Nucleus accumbens (tissue), 56 donors: ENCODE measurements at places on chromosomes 7 and 10.

GRCh38 chr10:62456611-62457101 is 82.5 kb downstream of the ZNF365 start:
- DNase-seq = no peak

DNA sequence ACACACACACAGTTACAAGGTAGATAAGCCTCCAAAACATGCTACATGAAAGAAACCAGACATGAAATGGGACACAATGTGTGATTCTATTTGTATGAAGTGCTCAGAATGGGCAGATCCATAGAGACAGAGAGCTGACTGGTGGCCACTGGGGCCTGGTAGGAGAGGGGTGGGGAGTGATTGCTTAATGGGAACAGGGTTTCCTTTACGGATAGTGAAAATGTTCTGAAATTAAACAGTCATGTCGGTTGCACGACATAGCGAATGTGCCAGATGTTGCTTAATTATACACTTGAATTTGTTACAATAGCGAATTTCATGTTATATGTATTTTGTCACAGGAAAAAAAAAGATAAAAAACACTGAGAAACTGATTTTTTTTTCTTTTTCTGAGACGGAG is 122.3 kb downstream of the SPDYE5 start:
- no peak for DNase-seq

DNA sequence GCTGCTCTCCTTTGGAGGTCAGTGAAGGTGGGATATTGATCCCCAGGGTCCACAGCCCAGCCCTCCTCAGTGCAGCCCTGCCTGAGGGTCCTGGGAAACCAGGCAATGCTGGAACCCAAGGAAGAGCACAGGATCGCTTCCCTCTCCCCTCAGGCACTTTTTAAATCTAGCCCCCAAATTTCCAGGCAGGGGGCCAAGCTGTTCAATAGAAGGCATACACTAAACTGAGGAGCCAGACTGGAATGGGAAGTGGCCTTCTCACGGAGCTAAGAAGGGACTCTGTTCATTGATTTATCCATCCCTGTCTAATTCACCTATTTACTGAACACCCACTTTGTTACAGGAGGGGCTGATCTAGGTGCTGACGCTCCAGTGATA is 60.3 kb downstream of the GLI3 start:
- DNase-seq = no peak

- no peak for DNase-seq
These were observed 17.4 kb upstream of the LOXL4 start for GRCh38 chr10:98285416-98285815.

DNA sequence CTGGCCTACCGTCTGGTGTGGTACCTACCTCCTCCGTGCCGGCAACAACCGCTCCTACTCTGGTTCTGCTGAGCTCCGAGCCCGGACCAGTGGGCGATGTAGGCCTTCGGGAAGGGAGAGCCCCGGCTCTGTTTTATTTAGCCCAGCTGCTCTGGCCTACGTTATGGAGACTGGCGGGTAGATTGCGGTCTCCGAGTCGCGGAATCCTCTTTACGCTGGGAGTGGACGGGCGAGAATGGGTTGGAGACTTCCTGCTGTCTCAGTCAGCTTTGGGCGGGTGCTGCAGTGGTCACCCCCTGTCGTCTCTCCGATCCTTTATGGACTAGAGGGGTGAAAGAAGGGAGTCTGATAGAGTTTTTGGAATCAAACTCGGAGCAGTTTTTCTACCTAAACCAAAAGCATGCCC is 406 bp downstream of the CBLL1 start:
- no peak for DNase-seq

- DNase-seq = no peak
These were observed 98.4 kb upstream of the GJD4 start for GRCh38 chr10:35506741-35507140.

DNA sequence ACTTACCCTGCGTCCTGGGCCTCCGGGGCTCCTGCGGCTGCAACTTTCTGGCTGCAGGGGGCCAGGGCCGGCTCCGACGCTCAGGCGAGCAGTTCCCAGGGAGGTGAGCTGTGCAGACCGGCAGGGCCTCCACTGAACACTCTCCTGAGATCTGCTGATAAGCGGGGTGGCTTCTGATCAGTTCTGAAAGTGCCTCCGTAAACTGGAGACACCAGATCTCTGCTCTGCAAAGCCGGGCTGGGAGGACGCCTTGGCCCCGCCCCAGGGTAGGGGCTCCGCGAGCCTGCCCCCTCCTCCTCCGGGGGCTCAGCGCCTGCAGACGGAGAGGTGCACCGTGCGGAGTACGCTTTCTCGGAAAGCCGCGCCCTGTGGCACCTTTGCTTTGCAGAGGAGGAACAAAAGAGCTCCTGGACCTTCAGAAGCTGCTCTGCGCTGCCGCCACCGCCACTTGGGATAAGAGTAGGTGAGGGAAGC is 141.3 kb upstream of the VKORC1L1 start:
- DNase-seq = no peak

- DNase-seq = no peak
These were observed 212.1 kb upstream of the GRB10 start for GRCh38 chr7:50994753-50995319.

DNA sequence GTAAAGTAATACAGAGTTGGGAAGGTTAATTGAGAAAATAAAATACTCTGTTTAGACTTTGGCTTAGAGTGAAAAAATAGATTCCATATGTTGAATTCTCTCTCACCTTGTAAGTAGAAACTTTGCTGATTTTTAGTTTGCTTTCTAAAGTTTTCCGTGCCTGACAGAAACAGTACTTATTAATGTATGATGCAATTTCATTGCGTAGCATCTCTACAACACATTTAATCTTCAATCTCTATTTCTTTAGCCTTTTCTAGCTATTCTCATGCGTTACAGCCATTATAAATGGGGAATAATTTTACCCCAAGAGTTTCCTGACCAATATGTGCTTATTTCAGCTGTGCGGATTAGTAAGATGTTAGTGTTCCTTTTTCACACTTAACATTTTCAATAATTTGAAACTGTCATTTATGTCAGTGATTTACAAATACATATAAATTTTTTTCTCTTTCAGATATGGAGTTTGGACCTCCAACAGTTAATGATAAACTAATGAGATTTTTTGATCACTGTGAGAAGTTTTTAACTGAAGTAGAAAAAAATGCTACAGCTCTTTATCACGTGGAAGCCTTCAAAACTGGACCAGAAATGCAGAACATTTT is 3.3 kb downstream of the MINPP1 start:
- no peak for DNase-seq

DNA sequence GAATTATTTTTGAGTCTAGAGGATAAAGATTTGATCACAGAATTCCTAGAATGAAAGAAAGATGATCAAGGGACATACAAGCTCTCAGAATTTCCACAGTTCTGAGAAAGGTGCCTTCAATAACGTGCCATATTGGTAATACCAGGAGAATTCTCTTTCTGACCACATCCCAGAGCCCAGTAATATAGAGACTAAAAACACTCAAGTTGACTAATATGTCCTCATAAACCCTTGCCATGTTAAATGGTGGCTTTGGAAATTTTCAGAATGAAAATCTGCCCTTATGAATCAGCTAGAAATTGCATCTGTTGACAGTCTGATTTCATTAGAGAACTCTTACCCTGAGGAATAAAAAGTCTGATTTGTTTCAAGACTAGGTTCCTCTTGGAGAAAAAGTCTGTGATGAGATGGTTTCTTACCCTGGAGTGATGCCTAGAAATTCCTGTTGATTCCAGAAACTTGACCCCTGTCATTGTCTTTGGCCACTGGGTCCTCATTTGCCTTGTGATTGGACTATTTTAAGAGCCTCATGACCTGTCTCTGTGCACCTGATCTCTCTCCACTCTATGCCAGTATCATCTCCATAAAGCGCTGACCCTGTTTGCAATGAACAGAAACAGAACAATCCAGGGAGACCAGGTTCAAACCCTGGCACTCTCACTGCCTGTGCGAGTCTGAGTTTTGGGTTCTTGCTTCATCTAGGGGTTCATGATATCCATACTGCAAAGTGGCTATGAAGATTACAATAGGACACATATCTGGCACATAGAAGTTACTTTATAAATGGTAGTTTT is 3.3 kb downstream of the IL2RA start:
- no peak for DNase-seq

DNA sequence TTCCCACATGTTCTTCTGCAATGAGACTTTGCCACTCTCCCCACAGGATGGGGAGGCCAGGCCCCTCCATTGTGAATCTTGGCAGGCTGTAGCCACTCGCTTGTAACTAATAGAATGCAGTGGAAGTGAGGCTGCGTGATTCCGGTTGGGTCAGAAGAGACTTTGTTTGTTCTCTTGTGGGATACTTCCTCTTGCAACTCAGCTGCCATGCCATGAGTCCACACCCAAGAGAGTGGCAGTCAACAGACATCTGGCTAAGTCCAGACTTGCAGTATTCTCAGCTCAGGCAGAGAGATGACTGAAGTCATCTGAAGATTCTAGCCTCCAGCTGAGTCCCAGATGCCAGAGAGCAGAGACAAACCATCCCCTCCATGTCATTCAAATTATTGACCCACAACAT is 153.4 kb upstream of the GDF10 start:
- DNase-seq = no peak

DNA sequence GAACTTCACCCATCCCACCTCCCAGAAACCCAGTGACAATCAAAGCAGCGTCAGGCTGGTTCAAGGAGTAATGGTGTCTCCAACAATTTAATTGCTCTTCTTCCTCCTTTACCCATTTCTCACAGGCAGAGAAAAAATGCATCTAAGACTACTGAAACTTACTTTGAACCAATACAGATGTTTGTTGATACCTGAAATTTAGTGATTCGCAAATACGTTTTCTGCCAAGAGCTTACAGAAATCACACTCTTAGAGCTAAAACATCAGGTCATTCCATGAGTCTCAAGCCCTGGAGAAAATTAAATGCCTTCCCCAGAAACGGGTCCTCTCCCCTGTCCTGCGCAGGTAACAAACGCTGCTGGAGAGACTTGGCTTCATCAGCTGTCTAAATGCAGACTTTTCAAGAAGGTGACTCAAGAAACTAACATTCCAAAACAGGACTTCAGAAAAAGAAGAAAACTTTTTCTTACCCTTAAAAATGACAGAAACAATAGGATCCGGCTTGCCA is 443 bp downstream of the MYOF start:
- no peak for DNase-seq

DNA sequence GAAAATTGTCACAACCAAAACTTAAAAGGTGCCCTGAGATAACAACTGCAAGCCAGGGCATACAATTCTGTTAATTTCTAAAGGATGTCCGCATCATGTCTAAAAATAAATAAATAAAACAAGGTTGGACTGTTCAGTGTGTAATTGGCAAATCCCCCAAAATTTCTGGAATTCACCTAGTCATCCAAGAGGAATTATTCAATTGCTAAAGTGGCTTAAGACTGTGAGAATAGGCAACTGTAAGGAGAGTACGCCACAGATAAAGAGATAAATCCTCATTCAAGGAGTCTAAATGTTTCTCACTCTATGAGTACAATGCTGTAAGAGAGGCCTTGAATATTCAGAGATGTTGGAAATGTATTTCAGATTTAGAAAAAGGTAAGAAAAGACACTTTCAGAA is 37.2 kb downstream of the PIK3AP1 start:
- no peak for DNase-seq

- no peak for DNase-seq
These were observed 19.4 kb downstream of the PFKFB3 start for GRCh38 chr10:6221971-6222751.

GRCh38 chr10:99733366-99733765 is 1.3 kb downstream of the CUTC start:
- DNase-seq = no peak

- DNase-seq = no peak
These were observed 63.2 kb downstream of the SMURF1 start for GRCh38 chr7:99080679-99081078.

DNA sequence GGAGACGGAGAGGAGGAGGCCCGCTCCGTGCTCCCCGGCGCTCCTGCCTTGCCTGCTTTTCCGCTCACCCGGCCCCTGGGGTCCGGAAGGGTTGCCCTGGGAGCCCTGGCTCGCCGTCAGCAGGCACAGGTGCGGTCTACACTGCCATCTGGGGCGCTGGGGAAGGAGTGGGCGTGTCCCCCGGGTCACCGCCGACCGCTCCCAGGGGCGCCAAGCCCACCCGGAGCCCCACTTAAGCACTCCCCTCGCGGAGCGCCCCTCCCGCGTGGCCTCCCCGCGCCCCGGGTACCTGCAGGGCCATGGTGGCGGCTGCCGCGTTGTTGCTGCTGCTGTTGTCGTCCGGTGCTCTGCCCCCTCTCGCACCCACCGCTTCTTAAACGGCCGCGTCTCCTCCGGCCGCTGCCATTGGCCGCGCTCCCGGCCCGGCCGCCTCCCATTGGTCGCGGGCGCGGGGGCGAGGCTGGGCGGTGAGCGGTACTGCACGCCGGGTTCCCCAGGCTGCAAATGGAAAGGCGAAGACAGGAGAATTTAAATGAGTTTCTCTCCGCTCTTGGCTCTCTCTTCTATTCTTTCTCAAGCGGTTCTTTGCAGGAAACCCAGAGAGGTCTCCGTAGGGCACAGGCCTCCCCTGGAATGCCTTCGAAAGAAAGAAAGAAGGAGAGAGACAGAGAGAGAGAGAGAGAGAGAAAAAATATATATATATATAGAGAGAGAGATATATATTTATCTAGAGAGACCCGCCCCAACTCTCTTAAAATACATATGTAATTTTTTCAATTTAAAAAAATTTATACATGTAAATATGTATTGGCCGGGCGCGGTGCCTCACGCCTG is at the start of gene ACBD7:
ACBD7 (minus strand) TSS at position 349 of the 834 bp plus-strand sequence; CDS start at position 301, 48 bp downstream.
- peak; percentile 58 for DNase-seq

GRCh38 chr7:94212160-94212559 is 182.5 kb upstream of the COL1A2 start:
- no peak for DNase-seq

- DNase-seq = no peak
These were observed 6.2 kb downstream of the ADIRF start for GRCh38 chr10:86974484-86974883.

- DNase-seq = no peak
These were observed 6.7 kb downstream of the IFIT5 start for GRCh38 chr10:89421018-89421476.

- DNase-seq = no peak
These were observed 36.6 kb downstream of the TCF7L2 start for GRCh38 chr10:112986544-112987190.

GRCh38 chr7:112665709-112666108 is 124.5 kb downstream of the TMEM168 start:
- no peak for DNase-seq

DNA sequence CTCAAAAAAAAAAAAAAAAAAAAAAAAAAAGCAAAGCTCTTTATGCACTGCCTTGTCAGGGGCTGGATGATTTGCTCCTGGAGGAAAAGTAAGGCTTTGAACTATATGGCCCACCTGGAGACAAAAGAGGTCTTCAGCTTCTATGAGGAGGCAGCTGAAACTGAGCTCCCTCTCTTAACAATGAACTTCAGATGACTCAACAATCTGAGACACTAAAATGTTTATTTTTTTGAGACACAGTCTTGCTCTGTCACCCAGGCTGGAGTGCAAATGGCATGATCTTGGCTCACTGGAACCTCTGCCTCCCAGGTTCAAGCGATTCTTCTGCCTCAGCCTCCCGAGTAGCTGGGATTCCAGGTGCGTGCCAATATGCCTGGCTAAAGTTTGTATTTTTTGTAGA is 36.7 kb downstream of the RAB19 start:
- no peak for DNase-seq

- DNase-seq = no peak
These were observed 133.1 kb downstream of the CUBN start for GRCh38 chr10:16996530-16996964.

- no peak for DNase-seq
These were observed 117.9 kb downstream of the CFTR start for GRCh38 chr7:117597755-117598154.

GRCh38 chr10:29895456-29895855 is 163.9 kb downstream of the JCAD start:
- no peak for DNase-seq
